Astrocyte (in vitro differentiated cells and primary cell): ENCODE measurements at places on chromosomes 6 and 20.

DNA sequence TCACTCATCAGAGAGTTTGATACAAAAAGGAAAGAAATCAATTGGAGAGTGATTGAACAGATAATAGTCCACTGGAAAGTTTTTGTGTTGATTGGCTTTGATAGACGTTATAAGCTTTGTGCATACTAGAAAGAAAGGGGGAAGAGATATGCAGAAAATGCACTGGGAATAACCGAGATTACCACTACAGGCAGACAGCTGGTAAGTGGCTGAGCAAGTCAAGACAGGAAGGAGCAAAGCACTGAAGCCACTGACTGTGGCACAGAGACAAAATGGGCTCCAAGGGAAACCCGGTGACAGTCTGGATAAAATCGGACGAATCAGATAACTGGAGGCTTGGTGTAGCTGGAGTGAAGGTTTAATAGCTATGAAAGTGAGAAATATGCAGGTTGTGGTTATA, 209.0 kb downstream of the SIM1 start:
- no peak for DNase-seq

DNA sequence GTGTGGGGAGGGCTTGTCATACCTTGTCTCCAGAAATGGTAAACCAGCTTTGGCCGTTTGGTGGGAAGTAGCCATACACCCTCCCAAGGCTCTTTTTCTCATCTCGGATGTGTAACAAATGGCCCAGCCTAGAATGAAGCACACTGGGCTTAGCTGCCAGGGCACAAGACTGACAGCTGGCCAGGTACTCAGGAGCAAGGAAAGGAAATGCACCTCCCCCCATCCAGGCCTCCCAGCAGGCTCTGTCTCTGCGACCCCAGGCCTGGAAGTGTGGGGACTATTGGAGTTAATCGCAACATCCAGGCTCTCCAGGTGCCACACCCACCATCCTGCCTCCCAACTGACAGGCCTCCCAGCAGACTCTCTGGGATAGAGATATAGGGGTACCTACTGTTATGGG, 43.0 kb downstream of the MRS2 start:
- DNase-seq = no peak

GRCh38 chr20:35979544-35979943, 11.2 kb downstream of the CNBD2 start:
- DNase-seq = no peak

DNA sequence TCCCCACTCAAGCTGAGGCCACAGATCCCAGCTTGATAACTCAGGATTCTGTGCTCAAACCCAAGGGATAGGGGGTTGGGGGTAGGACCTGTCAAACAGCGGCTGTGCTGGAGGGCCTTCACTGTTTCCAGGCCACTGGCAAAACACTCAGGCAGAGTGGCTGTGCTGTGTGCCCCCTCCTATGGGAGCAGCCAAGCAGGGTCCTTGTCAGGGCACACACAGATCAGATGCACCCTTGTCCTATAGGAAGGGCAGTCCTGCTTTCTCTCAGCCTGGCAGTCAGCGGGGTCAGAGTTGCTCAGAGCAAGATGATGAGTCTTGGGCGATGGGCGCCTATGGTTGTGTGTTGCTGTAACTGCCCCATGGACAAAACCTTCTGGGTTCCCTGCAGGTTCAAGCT, 554.8 kb downstream of the TBC1D32 start:
- no peak for DNase-seq

- no peak for DNase-seq
These were observed 329.3 kb downstream of the NRN1 start for GRCh38 chr6:5677219-5678000.

DNA sequence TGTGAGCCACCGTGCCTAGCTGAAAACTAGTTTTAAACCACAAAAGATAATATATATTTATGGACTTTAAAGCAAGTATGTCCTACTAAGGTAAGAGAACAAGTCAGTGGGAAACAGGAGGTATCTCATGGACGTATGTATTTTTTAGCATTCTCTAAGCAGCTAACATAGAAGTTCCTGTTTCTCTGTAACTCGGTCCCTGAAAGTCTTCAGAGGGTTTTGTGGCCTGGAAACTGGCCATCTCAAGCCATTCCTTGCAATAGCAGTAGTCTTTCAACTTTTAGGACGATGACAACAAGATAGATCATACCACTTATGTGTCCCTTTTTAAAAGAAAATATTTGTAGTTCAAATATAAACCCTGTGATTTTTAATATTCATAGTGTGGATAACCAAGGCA, 95.6 kb upstream of the RALGAPA2 start:
- no peak for DNase-seq

DNA sequence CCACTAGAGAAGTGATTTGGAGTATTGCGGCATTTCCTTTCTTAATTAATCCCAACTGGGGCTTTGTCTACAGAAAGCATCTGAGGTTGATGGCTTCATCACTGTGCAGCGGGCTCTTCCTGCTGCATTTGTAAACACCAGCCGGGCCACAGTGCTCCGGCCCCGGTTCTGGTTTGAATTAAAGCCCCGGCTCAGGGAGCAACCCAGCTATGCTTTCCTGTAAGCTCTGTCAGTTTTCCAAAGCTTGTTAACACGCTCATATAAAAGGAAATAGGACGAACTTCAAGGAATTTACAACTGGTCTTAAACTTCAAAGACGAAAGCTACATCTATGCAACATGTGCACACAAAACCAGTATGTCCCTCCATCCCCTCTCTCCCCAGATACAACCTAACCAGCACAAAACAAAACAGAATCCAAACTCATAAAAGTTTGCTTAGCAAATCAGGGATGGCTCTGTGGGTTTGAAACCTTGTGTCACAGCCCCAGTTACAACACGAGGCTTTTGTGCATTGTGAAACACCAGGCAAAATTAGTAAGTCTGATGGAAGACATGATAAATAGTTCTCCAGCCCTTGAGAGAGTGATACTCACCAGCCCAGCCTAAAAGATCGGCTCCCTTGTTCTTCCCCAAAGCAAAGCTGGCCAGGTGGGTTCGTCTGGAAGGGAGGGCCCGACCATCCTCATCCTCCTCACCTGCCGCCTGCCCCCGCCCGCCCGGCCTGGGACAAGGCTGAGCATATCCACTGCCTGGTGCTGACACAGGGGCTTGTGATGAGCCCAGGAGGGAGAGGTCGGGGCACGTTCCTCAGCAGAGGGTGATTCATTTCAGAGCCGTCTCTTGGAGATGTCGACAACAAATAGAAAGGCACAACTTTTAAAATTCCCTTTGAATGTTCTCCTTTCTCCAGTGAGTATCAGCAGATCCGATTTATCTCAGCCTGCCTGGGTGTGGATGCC, 197.9 kb downstream of the TFAP2C start:
- no peak for DNase-seq

GRCh38 chr20:10783707-10784553, 110.1 kb upstream of the JAG1 start:
- DNase-seq = no peak

DNA sequence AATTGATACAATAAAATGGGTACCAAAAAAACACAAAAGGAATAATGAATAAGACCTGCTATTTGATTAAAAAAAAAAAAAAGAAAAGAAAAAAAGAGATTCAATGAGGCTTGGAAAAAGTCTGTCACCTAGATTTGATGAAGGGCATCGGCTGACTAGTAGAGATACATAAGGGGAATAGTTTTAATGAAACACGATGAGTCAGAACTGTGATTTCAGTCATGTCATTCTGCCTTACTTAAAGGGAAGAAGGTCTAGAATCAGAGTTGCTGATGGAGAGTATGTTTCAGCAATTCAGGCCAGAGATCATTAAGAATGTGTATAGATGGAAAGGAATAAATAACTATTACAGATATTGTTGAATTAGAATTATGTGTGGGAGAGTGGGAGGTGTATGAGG, 565.9 kb upstream of the RNF217 start:
- DNase-seq = no peak

DNA sequence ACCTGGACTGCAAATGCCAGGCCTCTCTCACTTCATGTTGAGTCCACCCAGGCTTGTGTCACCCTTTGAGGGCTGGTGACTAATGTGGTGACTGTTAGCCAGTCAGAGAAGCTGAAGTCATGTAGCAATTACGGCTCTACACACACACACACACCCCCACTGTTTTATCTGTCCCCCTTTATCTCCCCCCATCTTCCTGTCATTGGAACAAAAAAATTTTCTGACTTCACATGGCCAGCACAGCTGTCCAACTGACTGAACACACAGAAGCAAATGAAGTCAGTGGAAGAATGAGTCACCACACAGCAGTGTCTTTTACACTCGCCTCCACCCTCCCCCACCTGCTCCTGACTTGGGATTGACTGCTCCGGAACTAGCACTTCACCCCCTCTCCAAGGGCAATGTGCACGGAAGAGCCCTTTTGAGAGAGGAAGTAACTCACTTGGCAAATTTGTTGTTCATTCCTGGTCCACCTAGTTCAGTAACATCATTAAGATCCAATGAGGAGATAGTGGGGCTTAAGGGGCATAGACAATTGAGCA, 198.0 kb downstream of the RNF144B start:
- peak; percentile 87 for DNase-seq

GRCh38 chr6:38573801-38574395, 65.8 kb downstream of the BTBD9 start:
- DNase-seq = peak; percentile 22

DNA sequence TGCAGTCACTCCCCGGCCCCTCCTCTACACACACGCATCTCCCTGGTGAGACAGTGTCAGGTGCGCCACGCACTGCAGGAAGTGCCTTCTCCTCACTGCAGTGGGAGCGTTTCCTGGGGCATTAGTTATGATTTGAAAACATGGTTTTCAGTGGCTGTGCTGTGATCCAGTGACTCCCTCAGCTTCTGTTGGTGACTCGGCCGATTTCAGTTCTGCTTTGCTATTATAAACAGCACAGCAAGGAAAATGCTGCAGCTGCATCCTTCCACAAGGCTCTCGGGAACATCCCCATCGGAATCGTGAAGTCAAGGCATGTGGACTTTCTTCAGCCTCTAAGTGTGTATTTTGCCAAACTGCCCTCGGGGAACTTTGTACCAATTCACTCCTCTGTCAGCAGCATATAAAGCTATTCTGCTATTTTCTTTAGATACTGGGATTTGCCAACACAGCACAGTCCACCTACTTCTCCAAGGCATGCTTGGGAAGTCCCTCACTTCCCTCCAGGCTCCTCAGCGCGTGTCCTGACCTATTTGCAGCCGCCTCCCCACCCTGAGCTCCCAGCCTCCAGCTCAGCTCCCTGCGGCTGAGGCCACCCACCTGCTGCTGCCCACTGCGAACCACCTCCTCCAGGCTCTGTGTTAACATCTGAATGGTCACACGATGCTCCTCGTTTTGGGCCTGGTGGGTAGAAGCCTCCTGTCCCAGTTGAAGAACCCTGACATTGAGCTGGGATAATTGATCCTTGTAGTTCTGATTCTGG, 54.5 kb downstream of the GINS1 start:
- no peak for DNase-seq

GRCh38 chr20:51862796-51863195, 60.5 kb upstream of the SALL4 start:
- DNase-seq = peak; percentile 54

- DNase-seq = no peak
These were observed 146.4 kb downstream of the TAF4 start for GRCh38 chr20:61919239-61919638.

DNA sequence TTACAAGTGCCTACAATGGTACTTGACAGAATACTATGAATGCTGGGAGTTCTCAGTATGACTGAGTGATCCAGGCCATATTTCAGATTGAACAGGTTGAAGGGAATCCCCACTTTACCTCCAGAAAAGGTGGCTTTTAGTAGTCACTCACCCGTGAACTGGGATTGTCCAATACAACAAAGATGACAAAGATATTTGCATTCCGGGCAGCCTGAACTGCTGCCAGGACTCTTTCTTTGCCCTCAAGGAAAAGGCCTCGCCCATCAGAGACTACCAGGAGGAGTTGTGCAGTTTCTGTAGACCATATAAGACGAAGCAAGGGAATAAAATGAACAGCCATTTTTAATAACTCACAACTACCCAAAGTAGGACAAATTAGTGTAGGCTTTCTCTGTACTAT, 6.3 kb upstream of the LYRM2 start:
- DNase-seq = no peak

- DNase-seq = peak; percentile 44
These were observed 283.9 kb downstream of the TBC1D7 start for GRCh38 chr6:13044390-13044789.

DNA sequence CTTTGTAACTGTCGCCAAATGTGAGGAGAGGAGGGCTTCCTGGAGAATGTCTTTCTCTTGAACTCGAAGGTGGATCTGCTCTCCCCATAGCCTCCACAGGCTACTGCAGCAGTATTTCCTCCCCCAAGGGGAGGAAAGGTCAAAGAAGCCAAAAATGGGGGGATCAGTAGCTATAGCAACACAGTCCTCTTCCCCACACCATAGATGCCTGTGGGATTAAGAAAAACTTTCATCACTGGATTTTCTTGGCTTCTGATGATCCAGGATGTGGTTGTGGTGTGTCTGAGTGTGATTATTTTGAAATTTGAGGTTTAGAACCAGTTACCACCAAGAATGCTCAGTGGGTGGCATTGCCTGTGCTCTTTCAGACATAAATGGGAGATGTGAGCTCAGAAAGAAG, 140.1 kb upstream of the SPACA1 start:
- peak; percentile 91 for DNase-seq

DNA sequence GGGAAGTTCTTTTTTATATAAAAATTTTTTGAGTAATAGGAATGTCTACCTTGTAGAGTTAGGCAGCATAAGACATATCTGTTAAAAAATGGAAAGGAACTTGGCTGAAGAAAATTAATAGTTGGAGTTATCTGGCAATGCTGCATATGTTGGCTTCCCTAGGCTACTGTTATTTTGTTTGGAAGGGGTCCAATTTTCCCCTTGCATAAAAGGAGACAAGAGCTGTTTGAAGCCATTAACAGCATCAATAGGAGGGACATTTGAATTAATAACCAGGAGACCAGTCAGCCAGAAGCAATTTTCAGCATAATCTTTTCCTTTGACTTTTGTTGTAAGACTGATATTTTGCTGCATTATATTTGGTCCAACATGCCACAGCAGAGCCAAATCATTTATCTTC, 80.9 kb upstream of the TAB2 start:
- peak; percentile 87 for DNase-seq

DNA sequence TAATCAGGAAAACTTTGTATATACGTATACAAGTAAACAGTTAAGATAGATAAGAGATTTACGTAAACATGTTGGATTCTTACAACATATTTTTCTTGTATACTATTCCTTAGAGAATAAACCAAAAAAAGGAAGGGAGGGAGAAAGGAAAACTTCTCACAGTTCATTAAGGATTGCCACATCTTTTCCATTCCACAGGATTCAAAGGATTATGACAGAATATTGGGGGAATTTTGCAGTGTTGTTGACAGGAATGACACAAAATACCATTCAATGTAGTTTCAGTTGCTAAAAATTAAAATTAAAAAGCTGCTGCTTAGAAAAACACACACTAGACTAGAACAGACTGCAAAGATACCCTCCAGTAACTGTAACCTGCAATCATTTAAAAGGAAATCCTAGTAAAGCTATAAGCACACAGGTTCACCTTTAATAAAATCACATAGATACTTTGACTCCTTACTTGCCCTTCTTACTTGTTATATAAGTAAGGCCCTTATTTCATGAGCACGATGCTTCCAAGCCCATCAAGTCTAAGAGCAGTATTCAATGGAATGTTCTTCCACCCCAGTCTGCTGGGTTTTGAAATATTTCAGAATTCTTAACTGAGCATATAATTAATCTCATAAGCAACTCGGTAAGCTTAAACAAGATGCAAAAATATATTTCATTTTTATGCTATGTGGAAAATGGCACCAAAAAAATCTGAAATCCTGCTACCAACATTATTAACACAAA, 107.8 kb downstream of the SMLR1 start:
- DNase-seq = no peak

- DNase-seq = no peak
These were observed 88.4 kb downstream of the DHX35 start for GRCh38 chr20:39050555-39050902.
